Thoracic aorta (tissue), 2 donors: ENCODE measurements at places on chromosomes 5 and 9.

- DNase-seq, result no peak
Measured at GRCh38 chr9:89525446-89526374, 27.8 kb upstream of the SEMA4D start.

- DNase-seq, result no peak
Measured at GRCh38 chr5:132639706-132640130, 18.3 kb upstream of the IL13 start.

GRCh38 chr5:8048920-8049319 lies 180.0 kb downstream of the MTRR start:
- DNase-seq, result no peak

DNA sequence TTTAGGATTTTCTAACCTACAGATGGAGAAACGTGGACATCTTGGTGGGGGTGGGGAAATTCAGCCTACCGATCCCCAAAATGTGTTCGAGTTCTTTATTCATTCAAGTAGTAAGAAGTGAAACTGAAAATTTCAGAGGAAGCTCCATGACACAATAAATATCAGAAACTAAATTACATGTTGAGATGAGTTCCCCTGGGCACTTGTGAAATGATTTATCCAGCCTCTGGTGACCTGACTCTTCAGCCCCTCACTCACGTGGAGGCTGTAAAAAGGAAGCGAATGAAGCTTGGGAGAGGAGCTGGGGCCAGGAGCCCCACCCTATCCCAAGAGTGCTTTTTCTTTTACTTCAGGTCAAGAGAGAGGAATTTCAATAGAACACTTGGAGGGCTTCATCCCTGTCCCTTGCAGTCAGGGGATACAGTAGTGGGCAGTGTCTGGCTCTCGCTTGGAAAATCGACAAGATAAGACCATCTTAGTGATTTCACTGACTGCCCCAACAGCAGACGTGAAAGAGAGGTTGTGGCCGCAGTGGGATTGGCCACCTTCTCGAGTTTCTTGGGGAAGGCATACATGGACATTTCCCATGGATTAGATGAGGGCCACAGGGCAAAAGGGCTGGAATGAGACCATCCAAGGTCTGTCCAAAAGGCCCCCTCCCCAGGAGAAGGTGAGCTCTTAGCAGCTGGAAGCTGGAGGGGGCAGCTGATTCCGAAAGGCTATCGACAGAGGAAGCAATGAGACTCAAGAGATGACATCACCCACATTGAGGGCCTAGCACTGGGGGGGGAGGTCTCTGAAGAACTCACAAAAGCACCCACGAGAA lies 76.8 kb upstream of the SH3PXD2B start:
- DNase-seq, result no peak

GRCh38 chr9:125549465-125549871 lies 157.5 kb downstream of the MAPKAP1 start:
- DNase-seq, result no peak

DNA sequence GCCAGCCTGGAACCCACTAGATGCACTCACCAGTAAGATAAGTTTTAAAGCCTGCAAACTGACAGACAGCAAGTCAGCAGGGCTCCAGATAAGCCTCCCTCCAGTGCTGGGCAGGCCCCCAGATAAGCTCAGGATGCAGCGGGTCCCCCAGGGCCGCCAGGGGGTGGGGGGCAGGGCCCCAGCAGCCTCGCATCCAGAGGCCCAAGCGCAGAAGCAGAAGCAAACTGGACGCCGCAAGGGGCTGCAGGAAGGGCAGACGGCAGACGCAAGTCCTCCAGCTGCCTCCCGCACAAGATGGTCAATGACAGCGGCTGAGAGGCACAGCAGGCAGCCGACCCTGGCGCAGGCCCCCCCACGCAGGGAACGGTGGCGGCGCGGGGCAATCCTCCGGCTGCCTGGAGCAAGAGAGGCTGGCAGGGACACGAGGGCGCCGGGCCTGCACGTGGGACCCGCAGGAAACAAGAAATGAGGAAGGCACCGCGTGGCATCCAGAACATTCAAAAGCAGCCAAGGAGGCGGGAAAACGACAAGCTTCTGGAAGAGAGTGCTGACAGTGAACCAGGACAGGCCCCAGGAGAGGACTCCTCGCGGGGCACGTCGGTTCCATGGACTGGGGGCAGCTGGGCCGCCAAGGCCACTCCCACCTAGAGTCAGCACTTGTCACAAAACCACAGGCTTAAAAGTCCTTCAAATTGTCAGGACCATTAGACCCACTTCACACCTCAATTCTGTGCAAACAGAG lies 49.8 kb downstream of the ROR2 start:
- no peak for DNase-seq

GRCh38 chr9:79572608-79573411 lies 1.0 kb downstream of the TLE4 start:
- DNase-seq, result no peak

GRCh38 chr5:124050120-124050770 lies 538.3 kb downstream of the CSNK1G3 start:
- DNase-seq, result no peak

GRCh38 chr9:19999491-20000057 lies 210.7 kb upstream of the SLC24A2 start:
- DNase-seq, result no peak

GRCh38 chr5:2910401-2911175 lies 159.1 kb upstream of the IRX2 start:
- no peak for DNase-seq

DNA sequence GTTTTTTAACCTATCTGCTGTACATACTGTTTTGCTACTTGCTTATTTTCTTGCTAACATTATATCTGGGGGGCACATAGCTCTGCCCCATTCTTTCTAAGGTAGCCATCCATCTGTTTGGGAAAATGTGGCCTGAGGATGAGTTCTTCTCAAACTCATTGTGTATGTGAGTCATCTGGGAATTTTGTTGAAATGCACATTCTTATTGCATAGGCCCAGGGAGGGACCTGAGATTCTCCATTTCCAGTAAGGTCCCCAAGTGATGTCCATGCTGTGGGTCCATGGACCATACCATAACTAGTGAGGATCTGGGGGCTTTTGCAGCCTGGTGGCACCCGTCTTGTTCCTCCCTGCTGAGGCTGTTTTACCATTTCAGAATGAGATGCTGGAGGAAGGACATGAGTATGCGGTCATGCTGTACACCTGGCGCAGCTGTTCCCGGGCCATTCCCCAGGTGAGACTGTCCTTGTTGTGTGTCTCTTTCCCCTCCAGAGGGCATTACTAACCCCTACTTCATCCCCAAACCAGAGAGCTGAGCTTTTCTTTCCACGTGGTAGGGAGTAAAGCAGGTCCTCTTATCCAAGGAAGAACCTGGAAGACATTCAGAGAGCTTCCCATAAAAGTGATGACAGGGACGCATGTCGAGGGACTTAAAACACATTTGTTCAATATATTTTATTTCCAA lies 28.6 kb downstream of the CYFIP2 start:
- DNase-seq, result no peak

- no peak for DNase-seq
Measured at GRCh38 chr5:1468629-1469527, 23.6 kb upstream of the SLC6A3 start.

DNA sequence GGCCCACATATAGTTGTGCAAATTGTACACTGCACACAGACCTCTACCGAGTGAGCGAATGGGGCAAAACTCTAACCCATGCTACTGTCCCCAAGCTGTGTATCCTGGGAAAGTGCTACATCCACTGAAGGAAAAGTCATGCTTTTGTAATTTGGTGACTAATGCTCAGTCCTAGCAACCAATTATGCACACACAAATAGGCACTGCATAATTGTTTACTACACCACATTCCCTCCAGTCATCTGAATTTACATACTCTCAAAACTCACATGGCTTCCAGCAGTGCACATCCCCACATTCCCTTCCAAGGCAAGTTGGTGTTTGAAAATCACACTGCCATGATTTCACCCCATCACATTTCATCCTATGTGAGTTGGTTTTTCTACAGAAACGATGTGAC lies 125.9 kb upstream of the OSMR start:
- DNase-seq, result no peak

- DNase-seq, result no peak
Measured at GRCh38 chr5:98804066-98804465, 30.6 kb downstream of the RGMB start.

DNA sequence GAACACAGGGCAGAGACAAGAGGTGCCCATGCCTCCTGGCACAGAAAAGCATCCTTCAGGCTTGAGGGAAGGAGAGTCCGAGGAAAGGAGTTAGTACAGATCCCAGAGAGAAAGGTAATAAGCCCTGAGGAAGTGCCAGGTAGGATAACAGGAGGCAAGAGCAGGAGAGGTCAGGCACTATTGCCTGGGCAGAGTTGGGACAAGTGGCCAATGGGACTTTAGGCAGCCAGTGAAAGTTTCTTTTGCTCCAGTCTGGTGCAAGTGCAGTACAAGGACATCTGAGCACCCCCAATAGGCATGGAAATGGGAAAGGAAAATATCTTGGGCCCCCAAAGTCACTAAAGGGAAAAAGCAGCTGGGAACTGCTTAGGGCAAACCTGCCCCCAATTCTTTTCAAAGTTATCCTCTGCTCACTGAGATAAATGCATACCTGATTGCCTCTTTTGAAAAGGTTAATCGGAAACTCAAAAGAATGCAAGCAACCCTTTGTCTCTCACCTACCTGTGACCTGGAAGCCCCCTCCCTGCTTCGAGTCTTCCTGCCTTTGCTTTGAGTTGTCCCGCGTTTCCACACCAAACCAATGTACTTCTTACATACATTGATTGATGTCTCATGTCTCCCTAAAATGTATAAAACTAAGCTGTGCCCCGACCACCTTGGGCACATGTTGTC lies 46.5 kb downstream of the ELOVL7 start:
- no peak for DNase-seq

GRCh38 chr5:106397700-106398099 lies 1273.0 kb downstream of the EFNA5 start:
- no peak for DNase-seq

GRCh38 chr5:57816108-57816507 lies 333.5 kb upstream of the ACTBL2 start:
- no peak for DNase-seq

- DNase-seq, result no peak
Measured at GRCh38 chr5:6418679-6419276, 29.9 kb upstream of the UBE2QL1 start.

GRCh38 chr5:106269252-106269843 lies 1401.4 kb downstream of the EFNA5 start:
- no peak for DNase-seq

GRCh38 chr5:141709699-141710267 lies 27.8 kb upstream of the ARAP3 start:
- no peak for DNase-seq

- no peak for DNase-seq
Measured at GRCh38 chr5:92562065-92562464, 1019.0 kb downstream of the NR2F1-AS1 start.

GRCh38 chr9:124770359-124771020 lies 621 bp downstream of the NR6A1 start:
- DNase-seq, result no peak

GRCh38 chr5:26192486-26192885 lies 845.9 kb downstream of the CDH9 start:
- DNase-seq, result no peak

DNA sequence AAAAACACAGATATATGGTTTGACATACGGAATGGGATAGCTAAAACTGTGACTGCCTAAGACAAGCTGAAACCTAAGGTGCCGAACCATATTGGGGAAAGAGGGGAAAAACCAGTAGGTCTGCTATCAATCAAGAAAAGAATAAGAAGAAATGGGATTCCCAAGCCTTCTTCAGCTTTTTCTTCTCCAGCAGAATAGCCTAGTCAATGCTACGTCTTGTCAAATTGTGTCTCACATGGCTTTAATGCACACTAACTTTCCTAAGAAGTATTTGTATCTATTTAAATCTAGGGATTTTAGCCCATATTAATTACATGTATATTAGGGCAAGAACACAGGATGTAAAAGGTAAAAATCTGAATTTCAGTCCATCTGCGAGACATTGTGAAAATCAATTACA lies 797 bp upstream of the FBXO38 start:
- DNase-seq, result no peak

DNA sequence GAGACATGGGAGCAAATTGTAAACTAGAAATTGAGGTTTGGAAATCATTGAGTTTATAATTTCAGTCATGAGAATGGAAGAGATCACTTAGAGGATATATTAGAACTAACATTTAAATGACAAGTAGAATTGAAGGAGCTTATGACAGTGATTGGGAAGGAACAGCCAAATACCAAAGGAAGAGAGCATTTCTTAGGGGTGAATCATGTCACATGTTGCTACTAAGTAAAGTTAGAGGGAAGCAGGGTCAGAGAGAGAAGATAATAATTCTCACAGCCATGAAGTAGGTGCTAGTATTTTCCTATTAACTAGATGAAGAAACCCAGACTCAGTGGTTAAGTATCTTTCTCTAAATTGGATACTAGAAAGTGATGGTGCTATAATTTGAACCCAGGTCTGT lies 59.3 kb downstream of the COMMD10 start:
- no peak for DNase-seq

- no peak for DNase-seq
Measured at GRCh38 chr5:133423618-133424282, 188.6 kb downstream of the FSTL4 start.

DNA sequence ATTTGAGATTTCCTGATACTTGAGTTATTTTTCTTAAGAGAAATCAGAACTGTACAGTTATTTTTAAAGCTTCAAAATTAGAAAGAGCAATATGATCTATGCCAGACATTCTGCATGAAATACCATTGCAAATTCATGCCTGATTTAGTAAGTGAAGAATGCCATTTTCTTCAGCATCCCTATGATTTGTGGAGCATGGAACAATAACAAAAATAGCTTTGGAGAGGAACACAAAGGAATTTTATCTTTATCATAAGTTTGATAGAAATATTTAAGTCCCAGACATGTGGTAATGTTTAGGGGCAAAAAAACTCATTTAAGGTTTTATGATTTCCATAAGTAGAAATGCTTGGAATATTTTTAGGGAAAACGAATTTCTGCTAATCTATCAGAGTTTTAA lies 1863.4 kb downstream of the EFNA5 start:
- DNase-seq, result no peak

- DNase-seq, result no peak
Measured at GRCh38 chr9:10255758-10256157, 357.0 kb downstream of the PTPRD start.

DNA sequence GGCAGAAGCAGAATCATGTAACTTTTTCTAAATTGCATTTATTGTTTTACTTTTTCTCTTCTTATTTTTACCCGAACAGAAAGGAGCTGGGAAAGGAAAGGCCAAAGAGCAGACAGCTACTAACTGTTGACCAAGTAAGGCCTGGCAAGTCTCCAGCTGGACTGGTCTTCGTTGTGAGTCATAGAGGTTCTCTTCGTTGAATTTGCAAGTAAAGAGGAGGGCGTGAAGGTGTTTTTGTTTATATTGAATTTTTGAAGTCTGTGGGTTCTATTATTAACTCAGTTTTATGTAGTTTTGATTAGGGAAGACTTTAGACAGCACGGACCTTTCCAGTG lies 416.5 kb upstream of the CCNH start:
- DNase-seq, result peak; percentile 5

- DNase-seq, result no peak
Measured at GRCh38 chr5:14181299-14181968, 38.3 kb downstream of the TRIO start.
